CD4-positive, alpha-beta T cell (primary cell): ENCODE measurements at places on chromosomes 16 and 17. TPM values are rescaled to one million over a fixed set of nuclear protein-coding genes. Genes with fewer than 3 reads are reported as not detected.

Gene DLX3
- total RNA-seq: not detected

Gene HS3ST2
- total RNA-seq: not detected

Gene KCNH6
- total RNA-seq: not detected

Gene WIPF2
- total RNA-seq: 21.3 TPM

Gene EVI2B
- 102 TPM for total RNA-seq

Gene GPR139
- not detected for total RNA-seq

Gene MYLK3
- 0.38 TPM for total RNA-seq

Gene HOXB7
- not detected for total RNA-seq

Gene ABCC3
- total RNA-seq: not detected

Gene TNFSF13
- 1.1 TPM for total RNA-seq

Gene HCRT
- total RNA-seq: not detected

Gene PRR35
- total RNA-seq: not detected

Gene OR1F1
- not detected for total RNA-seq

Gene SLC47A2
- total RNA-seq: not detected

Gene CA5A
- total RNA-seq: not detected

Gene GSG1L
- not detected for total RNA-seq

Gene NPIPB6
- 2.4 TPM for total RNA-seq

Gene PITPNM3
- 0.41 TPM for total RNA-seq

Gene KIF2B
- not detected for total RNA-seq

Gene DHRS13
- 33.5 TPM for total RNA-seq

Gene SPATA22
- total RNA-seq: 0.92 TPM

Gene HBM
- not detected for total RNA-seq

Gene ERN2
- total RNA-seq: not detected

Gene ABCA8
- not detected for total RNA-seq

Gene CORO6
- total RNA-seq: 3.3 TPM

Gene CPPED1
- 2.3 TPM for total RNA-seq

Gene ZSCAN32
- total RNA-seq: 4.8 TPM

Gene OR1A1
- total RNA-seq: not detected

Gene TBC1D3G
- not detected for total RNA-seq

Gene BAIAP3
- total RNA-seq: 19.6 TPM

Gene ZCCHC14
- 18.3 TPM for total RNA-seq
